ENCODE measurements at places on chromosomes 4 and X.
A peak's percentile ranks its signal among the peaks of the same experiment; 100 is the strongest.

DNA sequence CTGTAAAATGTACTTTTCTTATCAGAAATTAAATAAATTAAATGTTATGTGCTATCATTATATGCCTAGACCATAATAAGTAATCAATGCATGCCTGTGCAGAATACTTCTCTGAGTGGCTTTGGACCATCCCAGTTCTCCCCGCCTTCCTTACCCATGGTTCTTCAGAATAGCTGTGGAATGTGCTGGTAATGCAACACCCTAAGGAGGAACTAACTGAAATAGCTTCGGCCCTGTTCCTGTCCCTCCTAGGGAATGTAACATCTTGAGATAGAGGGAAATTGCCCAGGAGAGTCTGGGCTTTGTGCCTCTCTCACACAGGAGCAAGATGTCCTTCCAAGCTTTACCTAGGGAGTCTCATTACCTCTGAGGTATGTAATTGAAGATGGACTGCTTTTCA, 693.6 kb upstream of the HS3ST1 start:
- no peak for DNase-seq

GRCh38 chr4:157992038-157992705, 180.7 kb downstream of the GASK1B start:
- DNase-seq = peak; percentile 60

GRCh38 chr4:110621839-110622751, 782 bp downstream of the PITX2 start:
- DNase-seq = no peak

GRCh38 chr4:105587841-105588240, 35.4 kb downstream of the ARHGEF38 start:
- no peak for DNase-seq

GRCh38 chr4:6582889-6583490, 8.0 kb downstream of the MAN2B2 start:
- DNase-seq = no peak

DNA sequence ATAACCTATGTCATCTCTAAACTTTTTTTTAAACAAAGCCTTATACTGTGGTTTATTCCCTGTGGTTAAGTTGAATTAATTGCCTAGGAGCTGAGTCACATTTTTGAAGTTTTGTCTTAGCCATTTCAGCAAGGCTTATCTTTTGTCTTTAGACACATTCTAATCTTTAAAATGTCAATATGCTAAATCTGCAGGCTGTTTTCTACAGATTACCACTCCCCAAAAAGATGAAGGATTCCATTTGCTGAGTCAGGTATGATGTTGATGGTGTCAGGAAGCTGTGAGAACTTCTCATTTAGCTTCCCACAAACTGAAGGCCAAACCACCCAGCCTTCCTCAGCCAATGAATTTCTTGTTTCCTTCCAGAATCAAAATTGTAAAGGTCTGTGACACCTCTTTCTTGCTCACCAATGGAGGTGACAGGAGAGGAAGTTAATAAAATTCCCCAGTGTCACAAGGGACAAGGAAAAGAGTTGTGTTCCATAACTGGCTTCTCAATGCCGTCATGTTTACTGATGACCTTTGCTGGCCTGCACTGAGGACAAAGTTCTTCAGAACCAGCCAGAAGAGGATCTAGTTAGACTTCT, 3.7 kb upstream of the CXCL6 start:
- DNase-seq = no peak

DNA sequence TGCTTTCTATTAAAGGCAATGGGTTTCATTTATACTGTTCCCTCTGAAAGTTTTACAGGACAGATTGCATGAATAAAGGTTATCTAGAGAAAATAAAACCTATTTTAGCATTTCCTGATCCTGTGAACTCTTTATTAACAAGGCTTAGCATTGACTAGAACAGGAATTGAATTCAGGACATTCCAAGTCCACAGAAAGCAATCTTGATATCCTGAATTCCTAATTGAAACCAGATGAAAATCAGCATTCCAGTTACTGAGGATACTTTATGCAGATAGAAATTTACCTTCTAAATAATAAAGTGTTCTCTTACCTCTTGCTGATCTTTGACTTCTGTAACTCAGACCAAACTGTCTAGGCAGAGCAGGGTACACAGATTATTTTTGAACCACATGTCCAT, 151.4 kb downstream of the ZNF518B start:
- DNase-seq = no peak

DNA sequence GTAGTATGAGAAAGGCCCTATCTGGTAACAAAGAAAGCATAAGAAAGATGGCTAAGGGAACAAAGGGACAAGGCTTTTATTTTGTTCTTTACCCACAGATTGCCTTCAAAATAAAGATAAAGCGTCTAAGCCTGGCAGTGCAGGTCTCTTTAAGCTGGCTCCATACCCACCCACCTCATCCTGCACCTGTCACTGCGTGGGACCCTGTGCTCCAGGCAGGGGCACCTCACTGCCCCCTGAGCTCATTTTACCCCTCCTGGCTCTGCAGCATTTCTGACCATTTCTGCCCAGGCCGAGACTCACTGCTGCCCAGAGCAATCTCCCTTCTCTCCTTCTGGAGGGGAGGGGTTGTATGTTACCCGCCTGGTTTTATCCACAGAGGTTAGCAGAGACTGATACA, 1.7 kb upstream of the CYP4V2 start:
- no peak for DNase-seq

DNA sequence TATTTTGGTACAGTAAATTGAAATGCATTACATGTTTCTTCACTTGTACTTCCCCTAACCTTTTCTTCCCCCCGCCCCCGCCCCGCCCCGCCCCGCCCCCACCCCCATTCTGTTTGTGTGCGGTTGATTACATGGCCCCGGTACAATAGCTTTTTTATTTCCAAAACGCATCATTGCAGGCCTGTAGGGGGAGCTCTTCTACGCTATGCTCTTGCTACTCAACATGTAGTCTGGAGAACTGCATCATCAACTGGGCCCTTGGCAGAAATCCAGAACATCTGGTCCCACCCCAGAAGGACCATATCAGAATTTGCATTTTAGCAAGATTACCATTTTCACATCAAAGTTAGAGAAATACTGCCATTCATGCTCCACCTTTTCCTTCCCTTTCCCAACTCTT, 333.3 kb upstream of the DDX53 start:
- DNase-seq = no peak

DNA sequence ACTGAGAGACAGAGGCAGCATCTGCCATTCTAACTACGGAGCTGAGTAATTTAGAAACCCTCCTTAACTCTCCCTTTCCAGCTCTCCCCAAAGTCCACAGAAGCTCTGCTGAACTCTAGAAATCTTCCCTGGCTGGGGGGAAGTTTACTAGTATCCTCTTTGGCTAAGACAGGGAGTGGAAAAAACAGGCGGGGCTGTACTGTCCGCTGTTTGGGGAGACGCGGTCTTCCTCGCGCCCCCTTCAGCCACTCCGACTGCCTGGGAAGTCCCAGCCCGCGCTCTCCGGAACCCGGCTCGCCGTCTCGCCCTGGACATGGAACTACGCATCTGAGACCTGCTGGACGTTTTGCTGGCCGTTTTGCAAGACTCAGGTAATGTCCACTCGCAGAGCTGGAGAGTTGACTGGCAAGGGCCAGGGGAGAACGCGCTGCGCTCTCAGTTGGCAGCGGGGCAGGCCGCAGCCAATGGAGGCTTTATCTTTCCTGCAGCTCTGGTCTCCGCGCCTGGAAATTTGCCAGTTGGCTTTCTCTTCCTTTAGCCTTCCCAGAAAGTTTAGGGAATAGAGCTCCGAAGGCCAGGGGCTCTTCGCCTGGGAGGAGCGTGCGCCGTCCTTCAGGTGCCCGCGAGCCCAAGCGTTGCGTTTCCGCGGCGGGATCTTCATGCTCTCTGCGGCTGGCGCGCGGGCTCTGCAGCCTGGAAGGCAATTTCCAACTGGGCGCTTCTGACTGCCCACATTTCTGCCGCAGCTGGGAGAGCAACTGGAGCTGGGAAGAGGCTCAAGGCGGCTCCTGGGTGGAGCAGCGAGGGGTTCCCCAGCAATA, 892 bp downstream of the IL1RAPL2 start:
- DNase-seq = peak; percentile 5

- DNase-seq = no peak
Observed at GRCh38 chr4:174373821-174374220, 90.1 kb downstream of the CEP44 start.

GRCh38 chrX:41189156-41189555, 103.9 kb downstream of the USP9X start:
- DNase-seq = no peak

DNA sequence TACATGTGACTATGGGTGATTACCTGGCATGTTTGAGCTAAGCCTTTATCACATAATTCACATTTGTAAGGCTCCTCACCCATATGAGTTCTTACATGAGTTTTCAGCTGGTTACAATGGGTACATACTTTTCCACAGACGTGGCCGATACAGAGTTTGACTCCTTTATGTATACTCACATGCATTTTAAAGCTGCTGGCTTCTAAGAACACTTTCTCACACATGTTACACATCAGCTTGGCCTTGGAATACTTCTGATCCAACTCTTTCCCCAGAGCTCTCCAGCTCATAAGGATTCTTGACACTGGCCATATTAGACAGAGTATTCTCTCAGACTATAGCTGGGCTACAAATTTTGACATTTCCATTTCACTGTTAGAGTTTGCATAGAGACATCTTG, 66.3 kb downstream of the TAB3 start:
- DNase-seq = no peak

DNA sequence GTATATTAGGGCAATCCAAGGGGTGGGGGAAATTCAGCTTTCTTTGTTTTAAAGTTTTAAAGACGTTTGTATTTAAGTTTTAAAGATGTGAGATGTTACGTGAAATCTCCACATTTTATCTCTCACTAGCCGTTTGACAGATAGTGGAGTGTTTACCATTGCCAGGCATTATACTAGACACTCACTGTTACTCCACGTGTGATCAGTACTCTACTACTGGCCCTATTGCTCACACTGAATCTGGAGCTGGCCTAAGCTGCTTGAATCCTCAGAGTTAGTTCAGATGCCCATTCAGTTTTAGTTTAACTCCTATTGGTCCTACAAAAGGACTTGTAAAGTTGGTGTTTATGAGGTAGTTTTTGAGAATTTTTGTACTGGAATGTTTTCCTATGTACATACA, 4.5 kb downstream of the ADAD1 start:
- no peak for DNase-seq

- no peak for DNase-seq
Observed at GRCh38 chrX:48035891-48036290, 29.1 kb downstream of the SPACA5 start.

- no peak for DNase-seq
Observed at GRCh38 chrX:75107863-75108509, 48.1 kb downstream of the ABCB7 start.

DNA sequence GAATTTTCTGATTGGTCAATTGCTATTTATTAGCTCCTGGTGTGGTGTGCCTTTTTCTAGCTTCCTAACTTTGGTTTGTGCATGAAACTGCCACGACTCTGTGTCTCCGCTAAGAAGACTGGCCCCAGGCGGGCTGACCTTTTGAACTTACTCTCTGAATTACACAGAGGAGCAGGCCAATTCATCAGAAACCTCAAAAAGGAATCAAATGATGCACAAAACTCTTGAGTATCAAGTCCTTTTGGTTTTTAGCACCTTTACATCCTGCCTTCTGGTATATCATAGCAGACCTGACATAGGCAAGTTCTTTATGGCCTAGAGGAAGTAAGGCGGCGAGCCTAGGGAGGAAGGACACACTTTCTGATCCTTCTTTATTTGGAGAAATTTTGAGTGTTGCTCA, 17.6 kb downstream of the TKTL1 start:
- DNase-seq = no peak

- peak; percentile 57 for DNase-seq
Observed at GRCh38 chrX:68114573-68115129, 318.6 kb downstream of the OPHN1 start.
